Globus pallidus (tissue), 1 donor: ENCODE measurements at places on chromosomes 5 and 9.

- DNase-seq: no peak
Observed at GRCh38 chr9:8514760-8515159, 715.2 kb upstream of the DMAC1 start.

- no peak for DNase-seq
Observed at GRCh38 chr5:93378073-93378472, 202.9 kb downstream of the NR2F1-AS1 start.

DNA sequence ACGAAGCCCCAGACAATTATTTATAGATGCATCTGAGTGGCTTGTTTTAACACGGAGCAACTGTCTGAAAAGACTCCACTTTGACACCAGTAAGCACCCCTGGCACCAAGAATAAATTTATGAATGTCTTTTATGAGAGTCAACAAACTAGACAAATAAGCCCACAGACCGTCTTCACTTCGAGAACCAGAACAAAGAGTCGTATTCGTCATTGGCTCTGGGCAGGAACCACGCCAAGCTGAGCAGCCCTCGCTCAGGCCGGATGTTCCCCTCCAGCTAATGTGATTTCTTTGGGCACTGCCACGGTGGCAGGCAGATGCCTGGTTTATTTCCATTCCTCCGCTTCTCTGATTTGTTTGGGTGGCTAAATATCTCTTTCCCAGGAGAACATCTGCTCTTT lies 91.9 kb upstream of the STC2 start:
- DNase-seq: peak; percentile 55

DNA sequence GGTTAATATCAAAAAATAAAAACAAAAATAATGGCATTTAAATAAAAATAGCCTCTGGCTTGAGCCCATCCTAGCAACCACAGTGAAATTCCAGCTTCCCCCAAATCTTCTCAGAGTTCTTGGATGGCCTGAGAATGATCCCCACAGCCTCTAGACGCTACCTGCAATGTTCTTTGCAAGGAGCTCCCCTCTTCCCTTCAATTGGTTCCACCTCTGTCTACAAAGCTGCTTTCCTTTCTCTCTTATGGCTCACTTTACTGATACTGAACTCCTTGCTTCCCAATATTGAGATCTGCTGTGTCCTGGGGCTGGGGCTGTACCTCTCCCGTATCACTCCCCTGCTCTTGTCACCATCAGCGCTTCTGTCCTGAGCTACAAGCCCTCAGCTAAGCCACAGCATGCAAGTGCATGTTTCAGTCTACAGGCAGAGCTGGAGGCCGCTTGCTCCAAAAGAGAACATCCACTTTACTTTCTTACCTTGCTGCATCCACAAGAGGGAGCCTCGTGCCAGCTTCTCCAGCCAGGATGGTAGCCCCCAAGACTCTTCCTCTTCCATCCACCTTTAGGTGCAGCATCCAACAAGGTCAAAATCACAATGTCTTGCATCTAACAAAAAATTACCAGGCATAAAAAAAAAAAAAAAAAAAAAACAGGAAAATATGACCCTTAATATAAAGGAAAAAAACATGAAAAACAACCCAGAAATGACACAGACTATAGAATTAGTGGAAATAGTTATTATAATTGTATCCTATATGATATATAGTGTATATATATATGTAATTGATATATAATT lies 57.4 kb upstream of the PRSS3 start:
- no peak for DNase-seq

DNA sequence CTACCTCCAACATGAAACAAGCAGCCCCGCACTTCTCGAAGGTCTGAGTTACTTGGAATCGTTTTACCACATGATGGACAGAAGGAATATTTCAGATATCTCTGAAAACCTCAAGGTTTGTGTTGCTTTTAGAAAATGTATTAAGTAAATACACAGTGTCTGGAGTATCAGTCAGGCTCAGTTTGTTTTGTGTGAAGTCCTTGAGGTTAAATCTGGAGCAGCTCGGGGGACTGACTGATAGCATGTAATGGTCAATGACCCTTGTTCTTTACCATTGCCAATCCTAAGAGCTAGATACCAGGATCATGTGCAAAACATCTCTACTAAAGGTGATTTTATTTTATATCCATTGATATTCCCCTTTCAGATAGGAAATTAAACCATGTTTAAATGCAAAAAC lies 26.9 kb upstream of the LNPEP start:
- no peak for DNase-seq
